ENCODE measurements at places on chromosomes 11 and 22.

DNA sequence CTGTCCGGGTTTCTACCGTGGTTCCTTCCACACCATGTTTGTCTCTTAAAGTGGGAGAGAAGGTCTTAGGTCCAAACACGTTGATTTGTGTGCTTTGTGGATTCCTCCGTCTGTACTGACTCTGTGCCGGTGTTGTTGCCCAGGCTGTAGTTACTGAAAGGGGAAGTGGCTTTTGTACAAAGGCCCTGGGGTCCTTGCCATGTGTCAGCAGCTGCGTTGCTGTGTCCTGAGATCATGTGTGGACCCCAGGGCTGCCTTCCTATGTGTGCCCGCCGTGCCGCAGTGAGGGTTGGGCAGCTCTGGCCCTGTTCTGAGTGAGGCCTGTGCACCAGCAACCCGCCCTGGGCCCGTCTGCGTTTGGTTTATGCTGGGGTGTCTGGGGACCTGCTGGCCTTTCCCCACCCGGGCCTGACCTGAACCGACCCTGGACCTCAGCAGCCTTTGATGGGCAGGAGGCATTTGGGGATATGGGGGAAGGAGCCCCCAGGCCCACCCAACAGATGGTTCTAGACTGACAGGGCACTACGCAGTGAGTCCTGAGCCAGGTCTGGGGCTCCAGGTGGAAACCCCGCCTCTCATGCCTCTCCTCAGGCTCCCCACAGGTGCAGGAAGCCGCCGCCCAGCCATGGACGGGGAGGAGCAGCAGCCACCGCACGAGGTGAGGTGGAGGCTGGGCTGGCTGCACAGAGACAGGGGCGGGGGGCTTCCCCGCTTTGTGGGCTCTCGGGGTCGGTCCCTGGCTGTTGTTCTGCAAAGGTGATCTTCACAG lies 6.9 kb downstream of the TRABD start:
- no peak for DNase-seq

DNA sequence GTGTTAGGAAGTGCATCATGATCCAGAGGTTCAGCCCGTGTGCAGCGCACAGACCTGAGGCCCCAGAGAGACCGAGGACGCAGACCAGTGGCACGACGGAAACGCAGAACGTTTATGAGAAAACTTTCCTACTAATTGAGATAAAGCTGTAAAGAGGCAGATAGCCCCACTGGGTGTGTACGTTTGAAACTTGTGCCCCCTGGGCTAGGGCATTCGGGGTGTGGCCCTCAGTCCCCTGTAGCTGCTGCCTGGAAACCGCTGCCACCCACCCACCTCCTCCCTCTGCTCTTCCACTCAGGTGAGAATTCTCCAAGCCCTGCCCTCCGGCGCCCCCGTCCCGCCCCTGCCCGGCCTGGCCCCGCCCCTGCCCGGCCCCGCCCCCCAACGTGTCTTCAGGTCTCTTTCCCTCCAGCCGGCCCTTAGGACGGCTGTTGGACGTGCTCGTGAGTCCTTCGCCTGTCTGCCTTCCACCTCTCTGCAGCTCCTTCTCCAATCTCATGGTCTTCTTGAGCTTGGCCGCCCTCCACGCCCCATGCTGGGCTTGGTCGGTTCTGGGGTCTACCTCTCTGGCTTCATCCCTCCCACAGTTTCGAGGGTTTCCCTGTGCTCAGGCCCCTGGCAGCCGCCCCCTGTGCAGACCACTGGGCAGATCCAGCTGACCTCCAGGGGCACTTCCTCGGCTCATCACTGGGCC lies 12.1 kb downstream of the MAPK8IP2 start:
- DNase-seq: no peak

GRCh38 chr11:93073026-93073425 lies 103.6 kb downstream of the MTNR1B start:
- DNase-seq: no peak

DNA sequence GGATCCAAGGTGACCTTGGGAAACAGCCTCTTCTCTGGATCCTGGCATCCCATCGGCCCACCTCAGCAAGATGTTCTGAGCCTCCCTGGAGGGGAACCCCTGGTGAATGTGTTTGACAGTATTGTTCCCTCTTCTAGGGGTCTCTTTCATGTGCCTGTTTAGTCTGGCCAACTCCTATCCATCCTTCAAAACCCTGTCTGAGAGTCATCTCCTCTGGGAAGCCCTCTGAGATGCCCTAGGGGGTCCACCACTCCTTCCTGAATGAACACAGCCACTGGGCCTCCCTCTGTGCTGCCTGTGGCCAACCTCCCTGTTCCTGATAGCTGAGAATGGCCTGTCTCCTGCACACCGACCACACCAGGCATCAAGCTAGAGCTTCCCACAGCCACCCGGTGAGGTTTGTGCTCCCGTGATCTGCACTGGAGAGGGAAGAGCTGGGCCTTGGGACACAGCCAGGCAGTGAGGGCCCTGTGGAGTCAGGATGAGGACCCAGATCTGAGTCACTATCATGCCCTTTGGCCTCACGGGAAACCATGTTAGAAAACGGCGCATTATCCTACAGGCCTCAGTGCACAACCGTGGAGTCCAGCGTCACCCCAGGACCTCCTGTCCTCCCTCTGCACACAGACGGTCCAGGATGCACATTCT lies 8.8 kb downstream of the WNT7B start:
- no peak for DNase-seq
